ENCODE measurements at places on chromosomes 4 and X. TPM values are rescaled to one million over a fixed set of nuclear protein-coding genes. Genes with fewer than 3 reads are reported as not detected.

Gene PDE5A
- polyA plus RNA-seq, result 46.4 TPM

Gene GABRG1
- polyA plus RNA-seq, result 0.15 TPM

Gene AMOT
- polyA plus RNA-seq, result 64.1 TPM

Gene GYPE
- polyA plus RNA-seq, result 2.6 TPM

Gene ITIH6
- 0.03 TPM for polyA plus RNA-seq

Gene STOX2
- 8.8 TPM for polyA plus RNA-seq

Gene HMGN5
- polyA plus RNA-seq, result 57.8 TPM

Gene CLDN22
- 0.74 TPM for polyA plus RNA-seq

Gene KLF8
- polyA plus RNA-seq, result 5.3 TPM

Gene RPL36A
- polyA plus RNA-seq, result 1,474 TPM

Gene MND1
- 20.3 TPM for polyA plus RNA-seq

Gene SYN1
- polyA plus RNA-seq, result 5.6 TPM

Gene SLC6A8
- 39.9 TPM for polyA plus RNA-seq

Gene CT45A3
- polyA plus RNA-seq, result not detected

Gene SSX4
- polyA plus RNA-seq, result not detected

Gene MAGEE2
- polyA plus RNA-seq, result 0.72 TPM

Gene KLHL5
- polyA plus RNA-seq, result 44.6 TPM

Measured in right renal cortex interstitium (tissue), 3 donors.